Colonic mucosa (tissue), 4 donors: ENCODE measurements at places on chromosomes 13 and 19.

GRCh38 chr13:28306325-28306724, 168.0 kb downstream of the PAN3 start:
- no peaks in the 10 kb centered on the region for H3K4me1 ChIP-seq
- H3K27ac ChIP-seq: no peak overlapping the region
- no peaks in the 10 kb centered on the region for H3K36me3 ChIP-seq
- no peak overlapping the region for H3K4me3 ChIP-seq
- no peaks in the 10 kb centered on the region for H3K27me3 ChIP-seq

DNA sequence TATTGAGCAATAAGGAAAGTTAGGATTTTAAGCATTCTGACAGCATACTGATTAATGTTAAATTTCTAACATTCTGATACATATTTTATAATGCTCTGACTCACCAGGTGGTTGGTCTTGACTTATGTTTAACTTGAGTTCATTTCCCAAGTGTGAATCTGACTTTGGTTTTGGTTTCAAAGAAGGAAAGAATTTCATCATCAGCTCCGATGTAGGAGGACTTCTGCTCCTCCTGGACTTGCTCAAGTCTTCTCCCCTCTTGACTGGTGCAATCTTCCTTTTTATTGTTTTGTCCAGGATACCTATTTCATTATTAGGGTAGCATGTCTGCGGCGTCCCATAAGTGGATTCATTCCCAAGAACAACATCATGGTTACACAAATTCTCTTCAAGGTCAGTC, 141.3 kb downstream of the RNF17 start:
- peaks cover under 1% of the 10 kb centered on the region for H3K4me1 ChIP-seq
- no peak overlapping the region for H3K27ac ChIP-seq
- no peaks in the 10 kb centered on the region for H3K27me3 ChIP-seq

- no peaks in the 10 kb centered on the region for H3K36me3 ChIP-seq
- DNase-seq: no peak
- no peaks in the 10 kb centered on the region for H3K4me1 ChIP-seq
- H3K4me3 ChIP-seq: no peak overlapping the region
These were observed 14.9 kb downstream of the UBL3 start for GRCh38 chr13:29835280-29836061.

GRCh38 chr13:80039000-80039399, 301.9 kb downstream of the SPRY2 start:
- no peaks in the 10 kb centered on the region for H3K36me3 ChIP-seq
- no peak overlapping the region for H3K4me3 ChIP-seq
- no peaks in the 10 kb centered on the region for H3K27me3 ChIP-seq
- no peaks in the 10 kb centered on the region for H3K4me1 ChIP-seq

DNA sequence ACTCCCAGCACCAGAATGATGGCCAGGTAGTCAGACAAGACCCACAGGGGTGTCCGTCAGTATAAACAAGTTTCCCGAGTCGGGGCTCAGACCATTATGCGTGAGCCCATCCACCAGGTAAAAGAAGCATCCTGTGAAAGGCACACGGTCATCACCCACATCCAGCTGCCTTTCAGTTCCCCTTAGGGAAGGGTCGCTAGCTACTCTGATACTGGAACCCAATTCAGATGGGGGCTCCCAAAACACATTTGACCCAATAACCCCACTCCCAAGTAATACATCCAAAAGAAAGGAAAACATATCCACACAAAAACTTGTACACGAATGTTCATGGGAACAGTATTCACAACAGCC, 66.8 kb downstream of the STK24 start:
- H3K4me1 ChIP-seq: peaks cover 28% of the 10 kb centered on the region
- no peak for DNase-seq
- no peak overlapping the region for H3K4me3 ChIP-seq

- peak; percentile 92 for DNase-seq
- no peak overlapping the region for H3K4me3 ChIP-seq
- H3K27me3 ChIP-seq: no peaks in the 10 kb centered on the region
- H3K36me3 ChIP-seq: no peaks in the 10 kb centered on the region
These were observed 26.3 kb upstream of the SIGLEC11 start for GRCh38 chr19:49987159-49987698.

- H3K4me3 ChIP-seq: no peak overlapping the region
- no peaks in the 10 kb centered on the region for H3K4me1 ChIP-seq
- DNase-seq: no peak
- H3K27me3 ChIP-seq: no peaks in the 10 kb centered on the region
These were observed 4.3 kb downstream of the NLRP12 start for GRCh38 chr19:53819861-53820260.

DNA sequence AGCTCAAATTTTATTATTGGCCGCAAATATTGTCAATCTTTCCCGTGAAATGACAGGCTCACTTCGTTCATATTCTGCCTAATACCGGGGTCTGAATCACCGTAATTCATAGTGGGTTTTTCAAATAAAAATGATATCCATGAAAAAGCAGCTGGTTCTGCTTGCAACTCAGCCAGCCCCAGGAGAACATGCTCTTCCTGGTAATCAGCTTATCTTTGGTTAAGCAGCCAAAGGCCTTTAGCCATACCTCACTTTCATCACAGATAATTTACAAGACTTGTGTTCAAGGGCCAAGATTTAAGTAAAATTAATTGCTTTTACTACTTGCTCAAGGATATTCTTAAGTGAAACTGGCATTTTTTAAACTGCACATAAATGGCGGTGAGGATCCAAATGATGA, 22.5 kb downstream of the RNASEH2B start:
- H3K27me3 ChIP-seq: no peaks in the 10 kb centered on the region
- no peak overlapping the region for H3K4me3 ChIP-seq
- DNase-seq: no peak
- no peaks in the 10 kb centered on the region for H3K36me3 ChIP-seq
- H3K27ac ChIP-seq: no peak overlapping the region
- no peaks in the 10 kb centered on the region for H3K4me1 ChIP-seq

DNA sequence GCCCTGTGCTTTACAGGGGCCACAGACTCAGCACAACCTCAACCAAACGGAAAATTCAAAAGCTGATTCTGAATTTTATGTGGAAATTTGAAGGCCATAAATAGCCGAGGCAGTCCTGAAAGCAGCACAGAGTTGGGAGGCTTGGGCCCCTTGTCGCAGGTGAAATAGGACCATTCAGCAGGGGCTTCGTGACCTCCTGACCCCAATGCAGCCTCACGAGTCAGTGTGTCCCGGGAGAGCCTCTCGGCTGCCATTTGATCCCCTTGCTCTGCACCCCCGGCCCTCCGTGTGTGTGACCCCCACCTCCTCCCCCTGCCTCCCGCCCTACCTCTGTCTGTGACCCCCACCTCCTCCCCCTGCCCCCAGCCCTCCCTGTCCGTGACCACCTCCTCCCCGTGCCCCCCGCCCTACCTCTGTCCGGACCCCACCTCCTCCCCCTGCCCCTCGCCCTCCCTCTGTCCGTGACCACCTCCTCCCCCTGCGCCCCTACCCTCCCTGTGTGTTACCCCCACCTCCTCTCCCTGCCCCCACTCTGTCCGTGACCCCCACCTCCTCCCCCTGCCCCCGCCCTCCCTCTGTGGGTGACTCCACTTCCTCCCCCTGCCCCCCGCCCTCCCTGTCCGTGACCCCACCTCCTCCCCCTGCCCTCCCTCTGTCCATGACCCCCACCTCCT, 41.7 kb upstream of the TFDP1 start:
- no peaks in the 10 kb centered on the region for H3K27me3 ChIP-seq
- H3K27ac ChIP-seq: no peak overlapping the region
- DNase-seq: no peak
- no peaks in the 10 kb centered on the region for H3K4me1 ChIP-seq
- no peak overlapping the region for H3K4me3 ChIP-seq

- DNase-seq: no peak
- no peaks in the 10 kb centered on the region for H3K36me3 ChIP-seq
- no peak overlapping the region for H3K27ac ChIP-seq
These were observed 4.9 kb downstream of the FLT1 start for GRCh38 chr13:28490061-28490460.

- no peak for DNase-seq
- H3K4me3 ChIP-seq: no peak overlapping the region
- no peaks in the 10 kb centered on the region for H3K27me3 ChIP-seq
- H3K36me3 ChIP-seq: no peaks in the 10 kb centered on the region
- no peaks in the 10 kb centered on the region for H3K4me1 ChIP-seq
These were observed 30.8 kb downstream of the VWA8 start for GRCh38 chr13:41930154-41930553.

- peak overlapping the region; percentile 74 for H3K4me3 ChIP-seq
- no peaks in the 10 kb centered on the region for H3K4me1 ChIP-seq
- peak; percentile 70 for DNase-seq
- H3K27ac ChIP-seq: peak overlapping the region; percentile 72
- peaks cover 5% of the 10 kb centered on the region for H3K36me3 ChIP-seq
These were observed 461 bp upstream of the HSPB6 start for GRCh38 chr19:35757231-35757748.

DNA sequence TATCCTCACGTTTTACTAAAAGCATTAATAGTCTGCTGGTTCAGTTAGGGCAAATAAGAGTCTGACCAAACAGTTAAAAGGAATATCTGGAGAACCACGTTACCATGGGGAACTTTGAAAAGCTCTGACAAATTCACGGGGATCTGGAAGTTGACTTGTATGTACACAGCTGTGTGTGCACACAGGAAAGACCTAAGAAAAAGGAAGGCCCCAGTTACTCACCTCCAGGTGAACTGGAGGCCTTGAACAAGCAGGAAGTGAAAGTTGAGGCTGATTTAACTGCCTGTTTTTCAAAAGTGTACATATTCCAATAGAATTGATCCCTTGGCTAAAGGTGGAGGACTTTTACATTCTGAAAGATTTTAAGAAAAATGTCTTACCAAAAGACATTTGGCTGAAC, 1891.6 kb upstream of the PCDH20 start:
- no peak for DNase-seq
- no peaks in the 10 kb centered on the region for H3K36me3 ChIP-seq
- H3K4me3 ChIP-seq: no peak overlapping the region
- H3K4me1 ChIP-seq: no peaks in the 10 kb centered on the region
- H3K27me3 ChIP-seq: no peaks in the 10 kb centered on the region

DNA sequence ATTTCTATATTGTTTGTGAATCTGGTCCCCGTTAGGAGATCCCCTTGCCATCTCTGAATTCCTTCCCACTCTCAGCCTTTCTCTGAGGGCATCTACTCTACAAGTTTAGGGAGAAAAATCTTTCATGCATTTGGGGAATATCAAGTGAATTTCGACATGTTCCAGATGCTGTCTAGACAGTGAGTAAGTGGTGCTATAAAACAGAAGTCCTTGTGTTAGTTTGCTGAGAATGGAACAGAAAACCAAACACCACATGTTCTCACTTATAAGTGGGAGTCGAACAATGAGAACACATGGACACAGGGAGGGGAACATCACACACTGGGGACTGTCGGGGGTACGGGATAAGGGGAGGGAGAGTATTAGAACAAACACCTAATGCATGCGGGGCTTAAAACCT, 5.1 kb downstream of the OR7A10 start:
- no peak for DNase-seq
- H3K27ac ChIP-seq: no peak overlapping the region
- no peaks in the 10 kb centered on the region for H3K4me1 ChIP-seq
- no peak overlapping the region for H3K4me3 ChIP-seq
- H3K36me3 ChIP-seq: no peaks in the 10 kb centered on the region

DNA sequence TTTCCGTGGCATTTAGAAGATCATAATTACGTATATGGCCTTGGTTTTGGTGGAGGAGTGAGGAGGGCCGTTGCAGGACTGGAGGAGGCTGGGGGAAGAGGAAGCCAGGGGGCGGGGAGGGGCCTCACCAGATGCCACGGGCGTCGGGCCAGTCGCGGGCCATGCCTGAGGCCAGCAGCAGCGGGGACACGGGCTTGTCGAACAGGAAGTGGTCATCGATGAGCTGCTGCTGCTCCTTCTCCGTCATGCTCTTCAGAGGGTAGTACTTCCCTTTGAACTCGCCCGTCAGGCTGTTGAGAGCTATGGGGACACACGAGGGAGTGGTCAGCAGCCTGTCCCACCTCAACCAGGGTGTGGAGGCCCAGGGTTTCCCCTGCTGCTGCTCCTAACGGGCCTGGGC, 11.1 kb downstream of the CKM start:
- DNase-seq: no peak
- H3K4me1 ChIP-seq: no peaks in the 10 kb centered on the region
- no peaks in the 10 kb centered on the region for H3K27me3 ChIP-seq
- H3K4me3 ChIP-seq: no peak overlapping the region

DNA sequence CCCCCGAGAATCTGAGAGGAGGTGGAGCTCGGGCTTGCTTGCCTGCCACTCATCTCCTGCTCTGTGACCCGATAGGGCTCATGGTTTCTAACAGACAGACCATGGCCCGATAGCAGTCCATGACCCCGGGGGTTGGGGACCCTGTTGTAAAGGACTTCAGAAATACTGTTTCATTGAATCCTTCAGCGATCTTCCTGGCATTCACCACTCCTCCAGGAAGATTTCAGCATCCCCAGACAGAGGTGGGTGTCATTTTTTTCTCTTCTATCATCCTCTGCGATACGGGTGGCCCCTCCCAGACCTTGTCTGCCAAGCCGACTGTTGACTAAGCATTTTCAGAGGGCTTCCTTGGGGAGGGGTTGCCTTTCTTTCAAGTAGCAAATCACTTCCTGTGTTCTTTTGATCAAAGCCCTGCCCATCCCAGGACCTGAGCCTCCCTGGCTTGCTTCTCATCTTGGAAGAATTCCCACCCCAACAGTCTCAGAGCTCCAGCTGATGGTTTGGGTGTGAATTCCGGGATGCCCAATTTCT, 1.7 kb downstream of the MYO1F start:
- no peaks in the 10 kb centered on the region for H3K36me3 ChIP-seq
- peak; percentile 40 for DNase-seq
- no peaks in the 10 kb centered on the region for H3K4me1 ChIP-seq

DNA sequence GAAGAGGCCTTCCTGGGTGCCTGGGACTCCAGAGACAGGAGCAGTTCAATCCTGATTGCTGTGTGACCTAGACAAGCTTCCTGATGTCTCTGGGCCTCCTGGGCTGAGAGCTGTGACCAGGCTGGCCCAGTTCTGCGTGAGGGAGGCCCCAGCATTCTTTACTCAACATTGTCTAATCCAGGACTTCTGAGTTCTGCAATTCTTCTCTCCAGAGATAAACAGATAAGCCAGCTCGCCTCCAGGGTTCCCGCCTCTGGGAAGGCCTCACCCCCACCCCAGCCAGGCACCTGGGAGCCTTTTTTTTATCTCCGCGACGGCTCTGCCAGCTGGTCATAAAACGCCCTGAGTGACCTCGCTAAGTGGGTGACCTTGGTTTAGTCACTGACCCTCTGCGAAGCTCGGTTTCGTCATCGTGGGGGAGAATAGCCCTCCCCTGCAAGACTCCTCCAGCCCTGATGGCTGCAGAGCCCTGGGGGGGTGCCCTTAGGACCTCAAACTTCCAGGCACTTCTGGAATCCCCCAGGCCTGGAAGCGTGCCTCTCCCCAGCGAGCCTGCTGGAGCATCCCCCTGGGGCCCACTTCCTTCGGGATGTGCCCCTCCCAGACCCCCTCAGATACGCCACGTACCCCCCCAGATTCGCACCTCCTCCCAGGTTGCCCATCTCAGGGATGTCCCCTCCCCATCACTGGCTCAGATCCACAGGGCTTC, 1.9 kb downstream of the SULT2B1 start:
- peak; percentile 67 for DNase-seq
- H3K4me1 ChIP-seq: peaks cover 8% of the 10 kb centered on the region
- no peaks in the 10 kb centered on the region for H3K36me3 ChIP-seq

DNA sequence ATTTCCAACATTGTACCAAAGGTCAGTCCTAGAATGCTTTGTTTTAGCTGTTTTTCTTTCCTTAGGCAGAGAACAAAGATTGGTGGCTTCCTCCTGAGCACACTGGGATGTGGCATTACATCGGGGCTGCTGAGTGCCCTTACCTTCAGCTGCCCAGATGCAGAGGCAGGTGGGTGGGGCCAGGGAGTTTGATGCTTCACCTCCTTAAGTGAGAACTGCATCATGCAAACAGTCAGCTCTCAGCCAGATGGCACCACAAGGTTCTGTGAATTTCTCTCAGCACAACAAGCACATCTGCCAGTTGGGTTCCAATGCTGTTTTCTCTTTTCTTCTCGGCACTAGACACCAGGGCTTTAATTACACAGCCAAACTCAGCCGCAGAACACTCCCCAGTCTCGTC, 87.4 kb upstream of the UBL3 start:
- H3K36me3 ChIP-seq: no peaks in the 10 kb centered on the region
- H3K4me1 ChIP-seq: no peaks in the 10 kb centered on the region
- H3K27ac ChIP-seq: no peak overlapping the region
- no peak overlapping the region for H3K4me3 ChIP-seq
